ENCODE measurements at places on chromosomes 12 and 14.
A peak's percentile ranks its signal among the peaks of the same experiment; 100 is the strongest.

DNA sequence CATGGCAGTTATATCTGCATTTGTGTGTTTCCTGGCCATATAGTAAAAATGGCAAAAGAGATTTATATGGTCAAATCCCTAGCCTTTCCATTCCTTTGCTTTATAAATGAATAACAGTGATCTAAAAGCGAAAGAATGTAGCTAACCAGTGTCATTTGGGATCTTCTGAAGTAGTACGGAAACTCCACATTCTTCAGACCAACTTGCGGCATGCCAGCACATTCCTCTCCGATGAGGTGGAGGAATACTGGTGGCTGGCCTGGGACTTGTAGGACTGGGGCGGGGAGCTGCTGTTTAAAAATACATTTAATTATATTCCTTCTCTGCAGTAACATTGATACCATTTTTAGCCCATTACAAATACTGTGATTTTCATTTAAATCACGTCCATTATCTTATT, 85.3 kb downstream of the SAMD4A start:
- DNase-seq = peak; percentile 68

DNA sequence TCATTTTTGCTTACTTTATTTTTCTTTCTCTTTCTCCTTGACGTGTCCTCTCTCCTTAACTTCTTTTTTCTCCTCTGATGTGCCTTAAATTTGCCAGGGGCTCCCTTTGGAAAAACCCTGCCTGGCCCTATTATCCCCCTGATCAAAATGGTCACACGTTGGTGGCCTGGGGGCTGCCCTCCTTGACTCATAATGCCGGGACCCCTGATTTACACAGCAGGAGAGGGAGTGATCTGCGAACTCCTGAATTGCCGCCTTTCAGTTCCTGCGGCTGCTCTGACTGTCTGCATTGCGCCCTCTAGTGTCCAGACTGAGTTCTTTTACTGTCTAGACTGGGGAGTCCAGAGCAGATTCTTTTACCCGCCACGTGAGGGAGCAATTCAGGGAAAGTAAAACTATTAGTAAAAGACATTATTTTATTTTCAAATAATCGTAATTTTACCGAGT, 44.8 kb upstream of the GZMB start:
- DNase-seq = peak; percentile 65

- peak; percentile 82 for DNase-seq
Measured at GRCh38 chr12:54019091-54019811, 9.0 kb upstream of the HOXC6 start.

- no peak for DNase-seq
Measured at GRCh38 chr12:59972905-59973304, 377.1 kb downstream of the SLC16A7 start.

- no peak for DNase-seq
Measured at GRCh38 chr12:12606781-12607589, 4.7 kb upstream of the CREBL2 start.

- DNase-seq = no peak
Measured at GRCh38 chr12:75481774-75482173, 1.2 kb downstream of the GLIPR1 start.
